Lung (tissue), 17 donors: ENCODE measurements at places on chromosomes 1 and 21. TPM values are rescaled to one million over a fixed set of nuclear protein-coding genes. Genes with fewer than 3 reads are reported as not detected.

The TSTD1 gene
- 67.9 TPM for total RNA-seq

GRCh38 chr1:192005976-192006375, 152.3 kb upstream of the RGS18 start:
- no peaks in the 10 kb centered on the region for H3K27me3 ChIP-seq
- no peak overlapping the region for H3K27ac ChIP-seq
- H3K4me1 ChIP-seq: no peaks in the 10 kb centered on the region
- no peak for DNase-seq
- no peaks in the 10 kb centered on the region for H3K36me3 ChIP-seq

- H3K36me3 ChIP-seq: no peaks in the 10 kb centered on the region
- peaks cover 3% of the 10 kb centered on the region for H3K4me1 ChIP-seq
- H3K4me3 ChIP-seq: no peak overlapping the region
- no peak overlapping the region for H3K27ac ChIP-seq
These were observed 49.6 kb downstream of the MTR start for GRCh38 chr1:236844499-236845271.

DNA sequence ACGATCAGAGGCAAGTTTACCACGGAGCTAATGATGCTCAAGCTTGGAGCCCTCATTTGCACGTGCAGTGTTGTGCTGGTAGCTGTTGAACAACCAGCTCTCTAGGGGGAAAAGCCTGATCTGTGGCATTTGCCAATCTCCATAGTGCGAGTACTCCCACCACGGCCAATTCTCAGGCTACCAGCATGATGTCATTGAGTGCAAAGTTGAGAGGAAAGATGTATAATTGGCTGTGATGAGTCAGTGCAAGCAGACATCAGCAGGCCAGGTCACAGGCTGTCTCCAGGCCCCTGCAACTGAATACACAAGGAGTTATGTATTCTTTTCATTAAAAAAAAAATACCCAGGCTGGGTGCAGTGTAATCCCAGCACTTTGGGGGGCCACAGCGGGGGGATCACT, 233.1 kb upstream of the VAMP3 start:
- H3K36me3 ChIP-seq: no peaks in the 10 kb centered on the region

GRCh38 chr1:40610156-40610555, 55.3 kb downstream of the RIMS3 start:
- no peaks in the 10 kb centered on the region for H3K27me3 ChIP-seq
- no peak overlapping the region for H3K4me3 ChIP-seq
- H3K4me1 ChIP-seq: no peaks in the 10 kb centered on the region
- no peak overlapping the region for H3K27ac ChIP-seq
- no peaks in the 10 kb centered on the region for H3K36me3 ChIP-seq
